ENCODE measurements at places on chromosomes 12 and 14. TPM values are rescaled to one million over a fixed set of nuclear protein-coding genes. Genes with fewer than 3 reads are reported as not detected.

Gene DPF3
- 6.0 TPM for polyA plus RNA-seq

Gene CD163L1
- not detected for polyA plus RNA-seq

Gene CCDC175
- not detected for polyA plus RNA-seq

Gene RNASE3
- not detected for polyA plus RNA-seq

Gene CLEC1A
- polyA plus RNA-seq, result not detected

Gene NTF3
- polyA plus RNA-seq, result not detected

Gene PRKD1
- 1.0 TPM for polyA plus RNA-seq

Measured in IgD-negative memory B cell (primary cell).